ENCODE measurements at places on chromosomes 13 and 19. TPM values are rescaled to one million over a fixed set of nuclear protein-coding genes. Genes with fewer than 3 reads are reported as not detected.

The PDX1 gene
- 10.9 TPM for total RNA-seq

The SIGLEC8 gene
- total RNA-seq: not detected

The IGFL4 gene
- not detected for total RNA-seq

The TMEM59L gene
- 1.5 TPM for total RNA-seq

The CRB3 gene
- total RNA-seq: 25.9 TPM

The HCST gene
- 2.2 TPM for total RNA-seq

The CRYL1 gene
- 24.4 TPM for total RNA-seq

The CYP2A6 gene
- not detected for total RNA-seq

The PLVAP gene
- 40.4 TPM for total RNA-seq

The UBXN6 gene
- 57.2 TPM for total RNA-seq

The NLRP9 gene
- not detected for total RNA-seq

The KLK7 gene
- total RNA-seq: not detected

The ITM2B gene
- total RNA-seq: 154 TPM

The APOE gene
- 19.6 TPM for total RNA-seq

The PSG6 gene
- total RNA-seq: not detected

The CEBPA gene
- total RNA-seq: 10.7 TPM

The PARP4 gene
- 33.4 TPM for total RNA-seq

The ACOD1 gene
- total RNA-seq: not detected

The CATSPERD gene
- total RNA-seq: not detected

The ZNF730 gene
- total RNA-seq: 0.32 TPM

The PGLYRP2 gene
- total RNA-seq: not detected

The CDX2 gene
- 4.7 TPM for total RNA-seq

The NCAN gene
- total RNA-seq: 0.04 TPM

The CD33 gene
- 2.4 TPM for total RNA-seq

Measured in pancreas (tissue), 10 donors.